ENCODE measurements at places on chromosomes 13 and 19.

GRCh38 chr13:30396434-30397075, 25.7 kb upstream of the UBE2L5 start:
- DNase-seq = no peak

DNA sequence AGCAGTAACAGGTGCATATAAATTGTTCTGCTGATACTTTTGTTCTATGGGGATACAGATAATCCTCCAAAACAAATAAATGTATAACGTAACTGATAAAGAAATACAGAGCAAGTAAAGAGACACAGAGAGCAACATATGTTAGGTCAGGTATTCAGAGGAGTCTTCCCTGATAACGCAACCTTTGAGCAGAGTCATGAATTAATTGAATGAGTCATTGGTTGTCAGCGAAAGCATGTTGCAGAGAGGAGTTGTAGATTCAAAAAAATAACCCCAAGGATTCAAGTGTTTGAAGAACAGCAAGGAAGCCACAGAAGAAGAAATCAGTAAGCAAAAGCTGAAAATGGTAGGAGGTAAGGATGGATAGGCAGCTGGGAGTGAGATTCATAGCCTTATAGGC, 245.2 kb downstream of the TBC1D4 start:
- no peak for DNase-seq

DNA sequence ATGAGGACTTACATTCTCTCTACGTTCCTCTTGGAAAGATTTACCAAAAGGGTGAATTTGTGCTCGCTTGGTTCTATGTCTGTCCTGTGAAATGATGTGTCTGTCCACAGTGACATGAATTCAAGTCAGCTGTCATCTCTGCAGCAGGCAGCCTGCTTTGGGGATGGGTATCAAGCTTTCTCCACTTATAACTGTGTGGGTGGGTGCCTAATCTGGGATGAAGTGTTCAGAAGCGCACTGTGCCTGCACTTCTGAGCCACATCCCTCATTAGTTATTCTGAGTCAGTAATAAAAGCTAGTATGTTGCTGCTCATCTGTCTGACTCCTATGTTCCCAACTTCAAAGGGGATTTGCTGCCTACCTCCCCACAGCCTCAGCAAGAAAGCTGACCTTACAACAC, 86.1 kb upstream of the TUBA3C start:
- no peak for DNase-seq

DNA sequence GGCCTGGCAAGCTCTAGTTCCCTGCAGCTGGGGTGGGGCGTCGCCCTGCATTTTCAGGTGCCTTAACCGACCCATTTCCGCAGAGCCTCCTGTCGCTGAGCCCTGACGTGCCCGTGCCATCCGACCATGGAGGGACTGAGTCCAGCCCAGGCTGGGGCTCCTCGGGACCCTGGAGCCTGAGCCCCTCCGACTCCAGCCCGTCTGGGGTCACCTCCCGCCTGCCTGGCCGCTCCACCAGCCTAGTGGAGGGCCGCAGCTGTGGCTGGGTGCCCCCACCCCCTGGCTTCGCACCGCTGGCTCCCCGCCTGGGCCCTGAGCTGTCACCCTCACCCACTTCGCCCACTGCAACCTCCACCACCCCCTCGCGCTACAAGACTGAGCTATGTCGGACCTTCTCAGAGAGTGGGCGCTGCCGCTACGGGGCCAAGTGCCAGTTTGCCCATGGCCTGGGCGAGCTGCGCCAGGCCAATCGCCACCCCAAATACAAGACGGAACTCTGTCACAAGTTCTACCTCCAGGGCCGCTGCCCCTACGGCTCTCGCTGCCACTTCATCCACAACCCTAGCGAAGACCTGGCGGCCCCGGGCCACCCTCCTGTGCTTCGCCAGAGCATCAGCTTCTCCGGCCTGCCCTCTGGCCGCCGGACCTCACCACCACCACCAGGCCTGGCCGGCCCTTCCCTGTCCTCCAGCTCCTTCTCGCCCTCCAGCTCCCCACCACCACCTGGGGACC, 1.2 kb downstream of the ZFP36 start:
- DNase-seq = peak; percentile 45

GRCh38 chr19:29429021-29429420, 96.8 kb upstream of the VSTM2B start:
- no peak for DNase-seq

DNA sequence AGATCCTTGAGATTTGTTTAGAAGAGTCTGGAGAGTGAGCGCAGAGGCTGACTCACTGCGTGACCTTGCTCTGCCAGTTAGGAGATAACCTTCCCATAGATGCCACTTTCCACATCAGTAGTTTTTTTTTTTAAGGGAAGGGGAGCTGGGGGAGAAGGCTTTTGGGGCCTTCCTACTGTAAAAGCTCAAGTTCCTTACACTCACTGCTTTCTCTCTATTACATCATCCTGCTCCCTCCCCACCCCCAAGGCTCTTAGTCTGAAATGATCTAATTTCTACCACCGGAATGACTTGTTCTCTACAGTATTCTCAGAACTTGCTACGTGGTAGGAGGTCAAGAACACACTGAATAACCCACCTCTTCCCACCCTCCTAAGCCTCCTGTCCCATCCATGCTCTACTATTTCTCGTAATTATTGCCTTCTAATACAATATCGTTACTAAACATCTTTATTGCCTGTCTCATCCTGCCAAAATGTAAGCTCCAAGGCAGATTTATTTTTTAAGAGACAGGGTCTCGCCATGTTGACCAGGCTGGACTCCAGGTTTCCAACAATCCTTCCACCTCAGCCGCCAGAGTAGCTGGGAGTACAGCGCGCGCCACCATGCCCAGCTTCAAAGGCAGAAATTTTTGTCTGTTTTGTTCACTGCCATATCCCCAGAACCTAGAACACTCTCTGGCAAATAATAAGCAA, 1.2 kb downstream of the LONP1 start:
- DNase-seq = peak; percentile 60

DNA sequence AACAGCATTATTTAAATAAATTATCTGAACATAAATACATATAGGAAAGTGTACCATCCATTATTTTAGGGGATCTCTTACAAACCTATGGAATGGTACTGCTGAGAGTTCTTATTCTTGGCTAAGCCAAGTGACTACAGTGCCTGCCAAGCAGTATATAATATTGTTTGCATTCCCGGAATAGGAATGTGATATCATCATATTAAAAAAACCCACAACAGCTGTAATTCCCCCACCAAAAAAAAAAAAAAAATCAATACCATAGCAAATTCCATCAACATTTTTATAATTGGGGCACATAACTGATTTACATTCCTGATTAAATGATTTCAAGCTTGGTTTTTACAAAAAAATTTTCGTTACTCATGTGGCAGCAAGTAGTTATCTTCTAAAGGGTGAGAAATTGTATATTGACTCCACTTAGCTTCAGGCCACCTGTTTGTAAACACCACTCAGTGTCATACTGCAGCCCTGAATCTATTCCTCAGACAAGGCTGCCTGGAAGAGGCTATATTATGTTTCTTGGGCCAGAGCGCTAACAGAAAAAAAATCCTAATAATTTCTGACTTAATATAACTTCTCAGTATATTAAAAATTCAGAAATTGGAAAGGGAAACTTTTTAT, 278.1 kb downstream of the DNAJC15 start:
- no peak for DNase-seq
